Activated CD4-positive, alpha-beta T cell treated with anti-CD3 and anti-CD28 coated beads for 4 hours (primary cell): ENCODE measurements at places on chromosomes 16 and 17.

- DNase-seq, result no peak
Measured at GRCh38 chr17:534071-534691, 180.5 kb downstream of the VPS53 start.

DNA sequence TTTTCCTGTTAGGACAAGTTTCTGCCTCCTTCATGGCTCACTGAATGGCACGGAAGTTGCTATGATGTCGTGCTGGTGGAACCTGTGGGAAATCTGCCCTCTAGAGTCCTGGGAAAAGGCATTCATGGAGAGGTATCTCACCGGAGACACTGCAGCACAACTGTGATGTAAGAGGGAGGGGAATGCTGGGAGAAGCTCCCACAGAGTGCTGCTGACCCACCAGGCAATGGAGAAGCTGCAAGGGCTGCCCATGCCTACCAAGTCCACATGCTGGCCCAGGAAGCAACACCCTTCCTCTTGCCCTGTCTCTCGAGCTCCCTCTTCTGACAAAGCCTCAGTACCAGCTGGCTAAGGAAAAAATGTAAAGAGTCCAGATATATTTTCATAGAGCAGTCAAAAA, 45.2 kb upstream of the SLC5A11 start:
- DNase-seq, result no peak

DNA sequence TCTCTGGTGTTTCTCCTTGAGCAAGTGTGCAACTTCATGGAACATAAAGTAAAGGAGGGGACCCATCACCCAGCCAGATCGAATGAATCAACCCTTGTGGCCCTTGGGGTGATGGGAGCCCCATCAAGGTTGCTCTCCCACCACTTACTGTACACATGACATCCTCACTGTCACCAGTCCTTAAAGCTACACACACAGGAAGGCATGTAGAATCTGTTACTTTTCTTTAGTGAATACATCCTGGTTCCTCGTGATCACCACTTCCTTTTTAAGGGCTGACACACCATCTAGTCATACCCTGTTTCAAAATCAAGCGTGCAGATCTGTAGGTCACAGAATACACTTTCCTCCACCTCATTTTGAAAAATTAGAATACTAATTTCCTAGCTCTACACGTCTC, 22.6 kb upstream of the MPHOSPH6 start:
- no peak for DNase-seq

DNA sequence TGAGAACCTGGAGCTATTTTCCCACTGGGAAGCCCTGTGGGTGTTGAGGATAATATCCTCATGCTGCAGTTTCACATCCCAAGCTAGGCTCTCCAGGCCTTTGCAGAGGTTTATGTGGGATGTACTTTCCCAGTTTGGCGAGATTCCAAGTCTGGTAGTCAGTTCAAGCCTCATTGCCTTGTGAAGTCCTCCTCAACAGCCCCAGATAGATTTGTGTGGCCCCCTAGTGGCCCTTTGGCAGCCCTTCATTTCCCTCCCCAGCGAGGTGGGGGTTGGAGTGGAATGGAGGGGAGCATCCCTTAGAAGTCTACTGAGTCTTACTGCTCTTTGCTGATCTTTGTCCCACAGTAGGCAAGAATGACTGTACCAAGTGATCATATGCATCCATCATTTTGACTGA, 137.9 kb downstream of the CDH11 start:
- DNase-seq, result no peak

DNA sequence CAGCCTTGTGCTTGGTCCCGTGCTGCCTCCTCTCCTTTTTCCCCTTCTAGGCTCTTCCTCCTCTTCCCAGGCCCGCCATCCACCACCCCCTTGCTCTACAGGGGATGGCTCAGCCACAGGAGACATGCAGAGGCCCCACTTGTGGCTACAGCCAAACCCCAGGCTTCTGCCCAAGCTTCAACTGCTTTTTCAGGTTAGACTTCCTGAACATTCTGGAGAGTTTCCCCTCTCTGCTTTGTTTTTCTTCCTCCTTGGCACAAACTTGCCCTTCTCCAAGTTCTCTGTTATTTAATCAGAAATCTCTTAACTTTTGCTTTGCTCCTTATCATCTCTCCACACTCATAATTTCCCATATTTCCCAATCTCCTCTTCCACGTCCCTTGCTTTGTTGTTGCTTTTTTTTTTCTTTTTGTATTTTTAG, 18.3 kb upstream of the HAS3 start:
- no peak for DNase-seq

DNA sequence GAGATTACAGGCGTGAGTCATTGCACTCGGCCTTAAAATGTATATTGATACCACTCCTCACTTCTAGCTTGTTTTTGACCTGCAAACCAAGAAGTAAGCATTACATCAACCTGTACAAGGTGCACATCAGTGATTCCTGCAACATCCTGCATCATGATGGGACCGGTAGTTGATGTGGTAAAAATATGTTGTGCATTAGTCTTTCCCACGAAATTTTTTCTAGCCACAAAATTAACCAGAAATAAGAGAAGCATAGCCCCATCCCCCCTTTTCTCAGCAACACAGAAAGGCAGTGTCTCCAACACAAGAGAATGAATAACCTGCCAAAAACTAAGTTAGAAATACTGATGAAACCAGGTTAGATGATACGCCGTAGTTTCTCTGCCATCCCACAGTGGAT, 21.1 kb upstream of the NSMCE1 start:
- DNase-seq, result no peak

DNA sequence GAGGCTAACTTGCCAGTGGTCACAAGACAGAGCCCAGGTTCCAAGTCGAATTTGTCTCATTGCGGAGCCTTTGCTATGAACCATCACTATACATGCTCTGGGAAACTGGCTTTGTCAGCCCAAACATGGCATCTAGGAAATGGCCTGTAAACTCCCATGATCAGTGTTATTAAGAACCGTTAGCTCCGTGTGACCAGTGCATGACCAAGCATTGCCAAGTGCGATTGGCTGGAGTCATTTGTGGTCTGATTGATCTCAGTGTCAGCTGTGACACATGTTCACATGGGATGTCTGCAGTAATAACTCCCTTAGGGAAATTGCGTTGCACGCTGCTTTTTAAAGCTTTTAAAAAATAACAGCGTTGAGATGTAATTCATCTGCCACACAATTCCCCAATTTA, 18.6 kb upstream of the CDH3 start:
- no peak for DNase-seq

DNA sequence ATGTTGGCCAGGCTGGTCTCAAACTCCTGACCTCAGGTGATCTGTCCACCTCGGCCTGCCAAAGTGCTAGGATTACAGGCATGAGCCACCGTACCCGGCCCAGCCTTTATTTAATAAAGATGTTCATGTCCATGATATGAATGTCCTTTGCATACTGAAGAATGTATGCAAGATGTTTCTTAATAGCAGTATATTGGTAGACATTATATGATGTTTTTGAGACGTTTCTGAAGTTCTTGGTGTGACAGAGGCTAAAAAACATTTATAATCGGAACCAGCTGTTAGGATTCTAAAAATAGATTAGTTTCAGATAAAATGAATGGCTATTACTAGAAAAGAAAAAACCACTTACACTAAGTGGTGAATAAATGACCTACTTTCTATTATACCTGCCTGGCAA, 11.8 kb downstream of the PDZD9 start:
- DNase-seq, result no peak

- DNase-seq, result no peak
Measured at GRCh38 chr17:38881600-38882191, 11.8 kb downstream of the LASP1 start.

GRCh38 chr17:5854871-5855554, 215.2 kb upstream of the WSCD1 start:
- no peak for DNase-seq

GRCh38 chr17:48995974-48996721, 1.0 kb upstream of the IGF2BP1 start:
- DNase-seq, result peak; percentile 4

DNA sequence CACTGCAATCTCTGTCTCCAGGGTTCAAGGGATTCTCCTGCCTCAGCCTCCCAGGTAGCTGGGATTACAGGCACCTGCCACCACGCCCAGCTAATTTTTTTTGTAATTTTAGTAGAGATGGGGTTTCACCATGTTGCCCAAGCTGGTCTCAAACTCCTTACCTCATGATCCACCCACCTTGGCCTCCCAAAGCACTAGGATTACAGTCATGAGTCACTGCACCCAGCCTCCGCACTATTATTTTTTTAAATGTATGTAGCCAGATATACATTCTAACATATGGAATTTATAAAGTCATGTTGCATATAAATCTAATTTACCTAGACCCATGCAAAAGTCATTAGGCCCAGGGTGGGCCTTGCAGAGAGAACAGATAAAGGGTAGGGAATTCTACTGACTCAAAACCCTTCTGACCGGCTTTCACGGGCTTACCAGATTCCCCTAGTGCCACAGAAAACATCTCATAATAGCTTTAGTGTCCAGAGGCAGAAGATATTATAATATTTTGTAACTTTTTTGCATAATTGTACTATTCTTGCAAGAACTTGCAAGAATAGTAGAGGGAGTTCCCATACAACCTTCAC, 20.5 kb upstream of the HELZ start:
- DNase-seq, result no peak

- DNase-seq, result no peak
Measured at GRCh38 chr16:81562174-81562849, 117.7 kb downstream of the CMIP start.

DNA sequence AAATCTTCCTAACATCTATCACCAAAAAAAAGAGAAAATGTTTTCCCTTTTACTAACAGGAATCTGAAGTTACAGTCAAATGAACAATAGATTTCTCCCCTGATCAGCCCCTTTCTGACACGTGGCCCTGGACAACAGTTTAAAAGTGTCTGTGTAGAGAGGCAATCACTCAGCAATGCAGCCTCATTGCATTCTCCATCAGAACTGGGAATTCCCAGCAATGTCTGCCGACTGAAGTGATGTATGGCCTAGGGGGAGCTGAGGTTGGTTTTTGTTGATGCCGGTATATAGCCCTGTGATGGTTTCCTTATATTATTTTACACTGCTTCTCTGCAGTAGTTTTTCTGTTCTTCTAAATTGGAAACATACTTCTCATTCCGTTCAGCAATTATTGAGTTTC, 904.3 kb upstream of the CDH8 start:
- DNase-seq, result no peak

- no peak for DNase-seq
Measured at GRCh38 chr17:55649957-55650597, 72.6 kb downstream of the TMEM100 start.

- DNase-seq, result no peak
Measured at GRCh38 chr16:80563066-80563465, 22.3 kb downstream of the DYNLRB2 start.

GRCh38 chr16:19301931-19302330, 16.4 kb downstream of the CLEC19A start:
- no peak for DNase-seq

GRCh38 chr16:78458588-78458987, 359.1 kb downstream of the WWOX start:
- no peak for DNase-seq

- no peak for DNase-seq
Measured at GRCh38 chr17:70318051-70318450, 148.7 kb downstream of the KCNJ2 start.

DNA sequence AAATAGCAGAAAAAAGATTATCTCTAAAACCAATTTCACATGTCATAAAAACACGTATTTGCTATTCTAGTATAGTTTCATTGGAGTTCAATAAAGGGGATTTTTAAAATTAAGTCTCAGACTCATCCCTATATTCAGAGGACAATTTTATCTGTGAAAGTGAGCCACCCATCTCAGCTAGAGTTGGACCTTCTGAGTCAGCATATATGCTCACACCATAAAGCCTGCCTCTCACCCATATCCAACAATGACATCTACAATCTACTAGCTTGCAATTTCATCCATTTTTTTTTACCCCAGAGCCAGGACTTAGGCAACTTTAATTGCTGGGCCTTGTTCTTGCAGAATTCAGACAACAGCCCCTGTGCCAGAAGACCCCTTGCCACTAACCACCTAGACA, 165.3 kb upstream of the DYNLRB2 start:
- no peak for DNase-seq

DNA sequence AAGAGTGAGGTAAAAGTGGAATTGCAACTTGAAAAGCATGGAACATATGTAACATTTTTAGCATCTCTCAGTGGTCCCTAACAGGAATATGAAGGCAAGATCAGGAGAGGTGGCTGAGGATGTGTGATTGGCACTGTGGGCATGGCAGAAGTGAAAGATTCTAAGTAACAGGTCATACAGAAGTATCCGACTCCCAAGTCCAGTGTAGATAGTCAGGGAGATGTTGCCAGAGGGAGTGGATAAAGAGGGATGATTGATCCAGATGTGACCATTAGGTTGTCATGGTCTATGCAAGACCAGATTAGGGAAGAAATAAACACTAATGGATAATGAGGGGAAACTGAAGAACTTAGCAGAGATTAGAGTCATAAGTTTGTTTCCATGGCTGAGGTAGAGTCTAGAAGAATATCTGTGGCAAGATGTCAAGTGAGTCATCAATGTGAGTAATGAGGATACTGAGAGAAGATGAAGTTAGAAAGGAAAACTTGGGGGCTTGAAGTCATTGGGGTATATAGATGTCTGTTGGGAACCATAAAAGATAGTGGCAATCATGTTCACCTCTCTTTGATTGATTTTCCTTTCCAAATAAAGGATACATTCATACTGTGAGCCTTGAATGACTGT, 23.9 kb upstream of the CAPNS2 start:
- no peak for DNase-seq

- DNase-seq, result no peak
Measured at GRCh38 chr16:734208-734980, 6.4 kb downstream of the CIAO3 start.

DNA sequence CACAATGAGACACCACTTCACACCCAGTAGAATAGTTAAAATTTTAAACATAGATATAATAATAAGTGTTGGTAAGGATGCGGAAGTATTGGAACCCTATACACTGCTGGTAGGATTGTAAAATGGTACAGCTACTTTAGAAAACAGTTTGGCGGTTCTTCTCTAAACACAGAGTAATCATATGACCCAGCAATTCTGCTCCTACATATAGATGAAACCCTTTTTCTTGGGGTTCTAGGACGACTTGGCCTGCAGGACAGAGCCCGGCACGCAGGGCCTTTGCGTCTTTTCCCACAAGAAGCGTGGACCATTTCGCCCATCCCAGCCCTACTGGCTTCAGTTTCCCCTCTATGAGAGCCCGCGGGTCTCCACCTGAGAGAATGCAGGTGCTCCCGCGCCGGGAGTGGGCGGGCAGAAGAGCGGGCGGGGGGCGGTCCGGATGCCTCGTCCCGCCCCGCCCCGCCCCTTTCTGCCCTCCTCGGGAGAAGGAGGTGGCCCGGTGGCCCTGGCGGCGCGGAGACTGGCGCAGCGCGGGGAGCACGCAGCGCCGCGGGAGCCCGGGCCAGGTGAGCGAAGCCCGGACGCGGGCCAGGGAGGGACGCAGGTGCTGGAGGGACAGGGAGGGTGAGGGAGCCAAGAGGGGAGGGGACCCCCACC, at the start of gene SDR42E2:
TSS of gene SDR42E2 (plus strand) at position 508 of the 657 bp plus-strand sequence. CDS start 3,077 bp downstream, outside the sequence.
- peak; percentile 46 for DNase-seq

- DNase-seq, result no peak
Measured at GRCh38 chr17:6940186-6940649, 55.6 kb upstream of the ALOX12 start.

GRCh38 chr16:10206215-10206614, 24.0 kb upstream of the GRIN2A start:
- no peak for DNase-seq

DNA sequence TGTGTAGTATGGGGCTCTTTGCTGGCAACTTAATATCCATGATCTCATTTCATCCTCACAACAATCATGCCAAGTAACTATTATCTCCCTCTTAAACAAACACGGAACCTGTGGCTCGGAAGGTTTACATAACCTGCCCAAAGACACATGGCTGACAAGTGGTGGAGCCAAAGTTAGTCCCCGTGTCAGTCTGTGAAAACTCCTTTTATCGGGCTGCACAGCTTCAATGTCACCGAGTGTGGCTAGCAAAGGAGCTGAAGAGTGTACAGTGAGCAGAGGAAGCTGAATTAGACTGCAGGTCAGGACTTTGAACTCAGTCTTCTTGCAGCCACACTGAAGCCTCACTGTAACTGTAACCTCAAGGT, 80.3 kb downstream of the PARN start:
- DNase-seq, result no peak
